Left colon (tissue), 2 donors: ENCODE measurements at places on chromosomes 12 and 14. TPM values are rescaled to one million over a fixed set of nuclear protein-coding genes. Genes with fewer than 3 reads are reported as not detected.

- DNase-seq = no peak
Observed at GRCh38 chr12:47082796-47083621, 3.2 kb upstream of the AMIGO2 start.

GRCh38 chr14:103380719-103381377 lies 4.4 kb upstream of the MARK3 start:
- DNase-seq = no peak

DNA sequence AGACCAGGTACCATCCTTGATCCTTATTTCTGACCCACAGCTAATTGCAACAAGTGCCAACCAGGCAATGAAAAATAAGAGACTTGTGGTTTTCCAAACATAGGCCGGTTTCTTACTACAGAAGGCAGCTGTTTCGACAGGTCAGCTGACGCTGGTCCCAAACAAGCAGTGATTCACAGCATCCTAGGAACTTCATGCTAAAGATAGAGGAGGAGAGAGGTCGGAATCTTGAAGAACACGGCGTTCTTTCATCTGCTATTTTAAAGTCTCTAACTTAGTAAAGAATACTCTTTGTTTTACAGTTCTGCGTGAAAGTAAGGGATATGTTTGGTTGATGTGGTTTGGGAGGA lies 28.1 kb upstream of the ADGRD1 start:
- no peak for DNase-seq

DNA sequence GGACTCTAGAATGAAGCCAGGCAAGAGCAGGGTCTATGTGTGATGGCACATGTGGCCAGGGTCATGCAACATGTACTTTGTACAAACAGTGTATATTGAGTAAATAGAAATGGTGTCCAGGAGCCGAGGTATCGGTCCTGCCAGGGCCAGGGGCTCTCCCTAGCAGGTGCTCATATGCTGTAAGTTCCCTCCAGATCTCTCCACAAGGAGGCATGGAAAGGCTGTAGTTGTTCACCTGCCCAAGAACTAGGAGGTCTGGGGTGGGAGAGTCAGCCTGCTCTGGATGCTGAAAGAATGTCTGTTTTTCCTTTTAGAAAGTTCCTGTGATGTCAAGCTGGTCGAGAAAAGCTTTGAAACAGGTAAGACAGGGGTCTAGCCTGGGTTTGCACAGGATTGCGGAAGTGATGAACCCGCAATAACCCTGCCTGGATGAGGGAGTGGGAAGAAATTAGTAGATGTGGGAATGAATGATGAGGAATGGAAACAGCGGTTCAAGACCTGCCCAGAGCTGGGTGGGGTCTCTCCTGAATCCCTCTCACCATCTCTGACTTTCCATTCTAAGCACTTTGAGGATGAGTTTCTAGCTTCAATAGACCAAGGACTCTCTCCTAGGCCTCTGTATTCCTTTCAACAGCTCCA lies 39.6 kb downstream of the DAD1 start:
- DNase-seq = no peak

DNA sequence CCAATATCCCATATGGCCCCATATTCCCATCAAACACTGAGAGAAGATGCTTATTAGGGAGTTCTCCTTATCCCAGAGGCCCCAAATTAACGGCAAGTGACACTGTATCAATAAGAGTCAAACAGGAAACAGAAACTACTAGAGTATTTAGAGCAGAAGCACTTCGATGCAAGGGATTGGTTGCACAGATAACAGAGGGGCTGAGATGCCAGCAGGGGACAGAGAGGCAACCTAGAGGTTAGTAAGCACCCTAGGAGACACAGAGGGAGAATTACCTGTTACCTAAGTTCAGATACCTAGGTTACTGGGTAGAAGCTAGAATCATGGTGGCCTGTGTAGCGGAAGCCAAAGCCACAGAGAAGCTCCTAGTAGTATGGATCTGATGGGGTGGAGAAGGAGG lies 2.9 kb downstream of the HEBP1 start:
- DNase-seq = no peak

The RTRAF gene
- total RNA-seq = 119 TPM

The LPAR5 gene
- 26.7 TPM for total RNA-seq

The MANSC4 gene
- not detected for total RNA-seq

The USP44 gene
- 0.39 TPM for total RNA-seq

The OTOGL gene
- total RNA-seq = 0.47 TPM

The GLIPR1L1 gene
- total RNA-seq = not detected
